ENCODE measurements at places on chromosomes 6 and 20.

DNA sequence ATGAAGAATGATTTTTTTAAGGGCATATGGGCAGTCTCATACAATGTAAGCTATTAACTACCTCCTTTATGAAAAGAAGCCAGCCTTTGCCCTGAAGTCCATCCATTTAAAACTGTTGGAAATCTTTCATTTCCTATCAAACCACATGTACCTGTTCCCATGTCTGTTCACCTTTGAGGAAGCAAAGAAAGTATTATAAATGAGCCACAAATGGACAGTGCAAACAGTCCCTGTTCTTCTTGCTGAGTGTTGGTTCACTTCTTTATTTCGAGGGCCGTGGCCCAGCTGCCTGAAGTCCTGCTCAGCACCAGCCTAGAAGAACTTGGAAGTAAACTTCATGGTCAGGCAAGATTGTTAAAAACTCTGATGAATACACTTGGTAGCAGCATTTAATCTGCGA is 112.4 kb downstream of the TMEM242 start:
- DNase-seq = no peak

DNA sequence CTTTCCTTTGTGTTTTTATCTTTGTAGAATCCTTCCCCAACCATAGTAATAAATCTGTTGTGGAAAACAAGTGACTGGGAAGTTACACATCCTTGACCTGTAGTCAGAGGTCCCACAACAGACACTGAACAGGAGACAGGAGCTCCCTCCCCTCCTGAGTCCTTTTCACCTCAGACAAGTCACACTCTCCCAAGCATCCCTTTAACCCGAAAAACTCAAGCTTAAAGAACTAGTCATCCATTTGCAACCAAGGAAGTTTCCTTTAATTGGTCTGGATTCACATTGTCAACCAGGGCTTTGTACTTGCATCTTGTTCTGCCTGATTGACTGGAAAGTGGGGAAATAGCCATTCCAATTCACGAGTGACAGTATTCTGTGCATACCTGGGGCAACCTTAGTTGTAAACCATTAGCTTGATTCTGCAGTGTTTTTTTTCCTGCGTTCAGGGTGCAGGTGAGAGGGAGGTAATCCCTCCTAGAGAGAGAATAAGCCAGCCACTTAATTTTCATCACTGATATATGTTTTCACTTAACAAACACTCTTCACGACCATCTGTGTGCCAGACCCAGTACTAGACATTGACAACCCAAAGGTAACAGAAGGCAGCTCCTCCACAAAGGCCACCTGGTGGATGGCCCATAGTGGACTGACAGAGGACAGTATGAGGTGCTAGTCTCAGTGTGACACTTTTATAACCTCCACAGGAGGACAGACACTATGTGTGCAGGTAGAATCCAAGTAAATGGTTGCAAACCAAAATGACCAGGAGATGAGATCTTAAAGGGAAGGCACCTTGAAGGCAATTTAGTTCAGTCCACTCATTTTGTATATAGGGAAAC is 112.4 kb downstream of the SLX4IP start:
- DNase-seq = no peak

- DNase-seq = no peak
Observed at GRCh38 chr6:43465948-43466347, 10.6 kb upstream of the DLK2 start.

- DNase-seq = no peak
Observed at GRCh38 chr20:8967641-8968245, 101.1 kb upstream of the PLCB4 start.

All from anterior cingulate cortex (tissue), 58 donors.